ENCODE measurements at places on chromosomes 12 and 14.

DNA sequence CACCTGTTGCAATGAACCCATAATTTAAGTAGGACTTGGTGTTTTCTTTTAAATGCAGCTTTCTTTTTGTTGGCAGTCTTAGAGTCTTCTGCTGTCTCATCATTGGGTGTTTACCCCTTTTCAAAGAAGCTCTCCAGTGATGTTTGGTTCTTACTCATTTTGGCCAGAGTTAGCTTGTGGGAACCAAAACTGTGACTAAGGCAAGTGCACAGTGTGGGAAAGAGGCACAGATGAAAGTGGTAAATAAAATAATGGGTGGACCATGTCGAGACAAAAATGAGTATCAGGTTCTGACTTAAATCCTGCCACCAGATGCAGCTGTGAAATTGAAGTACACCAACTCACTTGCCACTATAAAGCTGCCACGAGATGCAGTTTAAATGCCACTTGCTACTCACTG, 615.4 kb upstream of the MIS18BP1 start:
- no peak for DNase-seq

- no peak for DNase-seq
Measured at GRCh38 chr12:131436922-131437705, 273.8 kb upstream of the SFSWAP start.

- DNase-seq: no peak
Measured at GRCh38 chr14:22518073-22518472, 71.0 kb downstream of the DAD1 start.

DNA sequence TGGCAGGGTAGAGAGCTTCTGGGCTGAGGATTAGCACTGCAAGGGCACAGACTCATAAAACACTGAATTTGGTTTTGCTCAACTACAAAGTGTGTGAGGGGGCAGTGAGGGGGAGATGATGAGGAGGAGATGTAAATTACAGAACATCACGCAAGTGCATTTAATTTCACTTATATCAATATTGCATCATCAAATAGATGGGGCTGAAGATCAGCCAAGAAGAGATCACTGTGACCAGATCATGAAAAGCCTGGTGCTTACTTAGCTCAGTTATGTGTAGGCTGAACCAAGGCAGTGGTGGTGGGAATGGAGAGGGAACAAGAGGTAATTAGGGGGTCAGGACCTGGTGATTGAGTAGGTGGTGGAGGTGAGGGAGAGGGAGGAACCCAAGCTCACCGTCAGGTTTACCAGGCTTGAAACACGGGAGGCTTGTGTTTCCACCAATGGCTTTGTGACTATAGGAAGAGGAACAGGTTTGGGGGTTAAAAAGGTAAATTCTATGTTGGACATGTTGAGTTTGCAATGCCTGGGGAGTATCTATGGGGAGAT, 11.3 kb downstream of the FOS start:
- DNase-seq: no peak

Data from GM10248 (cell line).